ENCODE measurements at places on chromosomes 2 and 18.

DNA sequence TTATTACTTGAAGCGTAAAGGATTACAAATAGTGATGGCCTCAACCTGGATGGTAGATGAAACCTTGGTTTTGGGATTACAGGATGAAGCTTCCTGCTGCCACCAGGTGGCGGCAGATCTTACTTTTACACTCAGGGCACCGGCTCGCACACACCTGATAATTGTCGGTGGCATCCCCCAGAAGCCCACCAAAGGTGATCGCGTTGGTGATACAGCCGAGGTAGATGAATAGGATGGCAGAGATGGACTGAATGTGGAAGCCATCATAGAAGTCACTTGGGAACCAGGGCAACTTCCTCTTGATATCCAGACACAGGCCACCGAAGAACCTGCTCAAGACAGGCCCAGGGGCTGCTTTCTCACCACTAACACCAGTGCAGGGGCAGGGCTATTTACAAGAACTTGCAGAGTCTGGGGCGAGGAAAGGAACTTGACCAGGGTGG, 51.8 kb downstream of the MTHFD2 start:
- DNase-seq, result no peak

DNA sequence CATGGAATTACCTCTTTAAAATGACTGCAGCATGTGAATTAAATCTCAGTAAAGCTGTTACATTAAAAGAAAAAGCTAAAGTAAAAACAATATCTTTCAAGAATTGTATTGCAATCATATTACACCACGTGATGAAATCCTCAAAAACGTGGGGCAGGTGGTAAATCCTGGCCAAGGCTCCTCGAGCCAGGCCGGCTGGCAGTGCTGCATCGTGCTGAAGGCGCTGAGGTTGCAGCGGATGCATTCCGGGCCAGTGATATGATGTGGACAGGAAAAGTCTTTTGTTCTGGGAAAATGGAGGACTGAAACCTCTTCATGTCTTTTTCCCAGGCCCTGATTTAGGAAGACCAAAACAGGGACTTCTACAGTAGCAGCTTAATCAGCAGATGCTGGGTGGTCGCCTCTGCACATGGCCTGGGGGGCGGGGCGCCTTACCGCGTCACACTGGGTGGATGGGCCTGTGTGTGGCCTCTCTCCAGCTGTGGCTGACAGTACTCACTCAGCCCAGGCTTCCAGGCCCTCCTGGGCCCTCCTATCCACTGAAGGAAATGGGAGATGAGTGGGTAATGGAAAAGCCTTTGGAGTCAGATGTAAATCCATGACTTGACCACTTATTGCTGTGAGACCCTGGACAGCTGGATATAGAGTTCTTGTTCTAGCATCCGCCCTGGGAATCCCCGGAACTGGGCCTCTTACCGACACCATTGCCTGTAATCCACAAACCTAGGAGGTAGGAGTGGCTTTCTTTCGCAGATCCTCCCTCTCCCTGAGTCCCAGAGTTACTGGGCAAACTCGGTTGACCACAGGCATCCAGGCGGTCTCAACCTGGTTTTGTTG, 45.1 kb downstream of the PROC start:
- no peak for DNase-seq

DNA sequence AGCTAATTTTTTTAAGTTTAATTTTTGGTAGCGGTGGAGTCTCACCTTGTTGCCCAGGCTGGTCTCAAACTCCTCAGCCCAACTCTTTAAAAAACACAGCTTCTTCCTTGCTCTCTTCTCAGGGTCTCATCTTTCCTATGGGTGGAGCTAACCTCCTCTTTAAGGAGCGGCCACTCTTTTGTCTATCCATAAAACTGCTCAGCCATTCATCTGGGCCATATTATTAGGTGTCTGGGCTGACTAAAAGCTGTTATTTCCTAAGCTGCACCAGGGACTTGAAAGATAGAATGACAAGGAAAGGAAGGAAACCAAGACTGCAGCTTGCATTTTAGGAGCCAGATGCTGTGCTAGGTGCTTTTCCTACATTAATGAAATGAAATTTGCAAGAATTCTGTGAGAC, 35.8 kb upstream of the THOC1 start:
- DNase-seq, result no peak

DNA sequence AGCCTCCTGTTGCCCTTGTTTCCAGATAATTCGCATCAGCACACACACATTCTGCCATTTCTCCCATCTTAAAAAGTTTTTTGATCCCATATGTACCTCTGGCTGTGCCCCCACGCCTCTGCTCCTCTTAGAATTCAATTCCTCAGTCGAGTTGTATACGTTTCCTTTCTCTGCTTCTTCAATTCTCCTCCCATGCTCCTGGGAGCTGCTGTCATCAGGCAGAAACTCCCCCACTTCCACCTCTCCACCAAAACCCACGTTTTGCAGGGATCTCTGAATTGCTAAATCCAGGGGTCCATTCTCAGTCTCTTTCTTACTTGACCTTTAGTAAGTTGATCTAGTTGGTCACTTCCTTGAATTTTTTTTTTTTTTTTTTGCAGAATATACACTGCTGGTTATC, 98.8 kb downstream of the VWA3B start:
- DNase-seq, result no peak

DNA sequence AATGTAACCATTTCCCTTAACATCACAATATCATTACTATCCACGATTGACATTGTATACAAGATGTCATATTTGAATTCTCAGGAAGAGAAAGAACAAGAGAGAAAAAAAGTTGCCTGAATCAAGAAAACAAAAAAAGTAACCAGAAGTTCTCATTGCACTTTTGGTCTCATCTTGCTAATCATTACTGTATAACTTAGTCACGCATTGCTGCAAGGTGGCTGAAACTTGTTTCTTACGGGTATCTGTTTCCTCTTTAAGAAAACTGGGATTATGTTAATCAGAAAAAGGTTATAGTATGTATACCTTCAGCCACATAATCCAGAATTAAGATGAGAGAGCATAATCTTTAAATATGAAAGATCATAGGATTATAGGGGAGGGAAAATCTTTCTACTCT, 639.7 kb upstream of the SYT4 start:
- DNase-seq, result no peak
